NCI-H1048 (cell line): ENCODE measurements at places on chromosomes 5 and 9.

- DNase-seq = no peak
These were observed 33.8 kb downstream of the RNF145 start for GRCh38 chr5:159175547-159175946.

- DNase-seq = no peak
These were observed 37.1 kb downstream of the RPS6 start for GRCh38 chr9:19342947-19343346.

DNA sequence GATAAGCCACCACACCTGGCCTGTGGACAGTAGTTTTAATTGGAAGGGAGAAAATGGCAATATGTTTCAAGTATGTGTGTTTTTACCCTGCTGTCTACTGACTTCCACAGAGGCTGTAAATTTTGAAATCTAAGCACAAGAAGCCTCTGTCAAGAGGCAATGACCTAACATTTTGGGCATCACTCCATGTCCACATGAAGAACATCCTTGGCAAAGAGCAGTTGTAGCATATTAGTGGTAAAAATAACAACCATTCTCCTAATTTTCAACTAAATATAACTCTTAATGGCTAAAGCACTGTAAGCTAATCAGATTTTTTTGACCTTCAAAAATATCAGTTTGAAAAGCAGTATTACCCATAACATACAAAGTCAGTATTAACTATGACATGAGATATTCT is 100.3 kb upstream of the APC start:
- no peak for DNase-seq

- DNase-seq = no peak
These were observed 35.7 kb downstream of the PCDHAC2 start for GRCh38 chr5:141001844-141002604.

DNA sequence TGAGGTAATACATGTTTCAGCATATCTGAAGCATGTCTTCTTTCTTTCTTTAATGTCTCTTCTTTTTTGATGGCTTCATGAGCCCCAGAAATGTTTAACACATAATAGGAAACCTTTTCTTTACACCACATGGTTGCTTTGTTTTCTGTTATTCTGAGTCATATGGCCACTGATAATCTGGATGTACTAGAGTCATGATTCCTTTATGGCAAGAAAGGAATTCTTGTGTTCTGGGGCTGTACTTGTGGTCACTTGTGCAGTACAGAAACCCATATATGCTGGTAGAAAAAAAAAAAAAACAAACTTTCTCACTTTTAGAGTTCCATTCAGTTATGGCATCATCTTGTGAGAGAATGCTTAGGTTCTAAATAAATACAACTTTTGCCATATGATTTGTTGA is 1669.3 kb upstream of the CDH9 start:
- no peak for DNase-seq

DNA sequence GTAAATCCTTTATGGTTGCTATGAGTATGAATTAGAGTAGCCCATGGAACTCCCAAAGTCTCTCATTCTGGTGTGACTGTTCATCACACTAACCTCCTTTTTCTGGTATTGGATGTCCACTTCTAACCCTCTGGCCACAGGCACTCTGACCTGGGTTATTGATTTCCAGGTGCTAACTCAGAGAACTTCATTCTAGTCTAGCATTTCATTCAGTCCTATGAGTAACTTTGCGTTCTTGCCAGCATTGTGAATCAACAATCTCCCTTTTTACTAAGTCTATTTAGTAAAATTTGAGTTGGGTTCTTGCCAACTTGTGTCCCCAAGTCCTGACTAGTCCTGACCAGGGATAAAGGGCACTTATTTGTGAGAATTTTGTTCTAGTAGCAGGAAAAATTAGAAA is 103.5 kb downstream of the SNX18 start:
- DNase-seq = no peak

DNA sequence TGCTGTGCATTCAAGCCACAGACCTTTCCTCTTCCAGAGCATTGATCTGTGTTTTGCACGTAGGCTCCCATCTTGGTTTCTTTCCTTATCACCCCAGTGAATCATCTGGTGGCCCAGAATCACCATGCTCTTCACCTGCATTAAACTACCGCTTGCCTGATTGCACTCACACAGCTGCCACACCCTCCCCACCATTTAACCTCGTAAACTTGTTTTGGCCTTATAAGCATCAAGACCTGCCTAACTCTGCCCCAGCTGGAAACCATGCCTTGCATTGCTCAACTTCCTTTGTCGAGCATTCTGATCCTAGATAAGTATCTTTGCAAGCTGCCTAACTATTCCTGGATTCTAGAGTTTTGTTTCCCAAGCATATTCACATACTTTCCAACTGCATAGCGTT is 369.6 kb upstream of the SEMA6A start:
- no peak for DNase-seq

DNA sequence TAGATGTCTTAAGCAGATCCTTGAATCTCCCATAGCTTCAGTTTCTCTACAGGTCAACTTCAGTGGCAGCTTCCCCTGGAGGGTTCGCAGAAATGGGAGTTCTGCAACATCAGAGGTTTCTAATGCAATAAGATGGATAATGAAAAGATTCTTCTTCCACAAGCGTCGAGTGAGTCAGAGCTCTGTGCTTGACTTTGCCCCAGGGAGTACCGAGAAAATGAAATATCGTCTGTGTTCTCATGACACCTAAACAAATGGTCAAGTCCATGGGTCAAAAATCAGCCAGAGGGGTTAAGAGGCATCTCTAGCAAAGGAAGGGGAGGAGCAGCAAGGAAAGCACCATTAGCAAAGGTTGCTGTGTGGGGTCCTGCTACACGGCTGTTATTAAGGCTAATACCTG is 3.2 kb upstream of the ADRA1B start:
- no peak for DNase-seq
